ENCODE measurements at places on chromosomes 2 and 18.

GRCh38 chr2:6826081-6826913 is 39.4 kb downstream of the CMPK2 start:
- H3K4me1 ChIP-seq, result no peaks in the 10 kb centered on the region
- DNase-seq, result peak; percentile 75
- no peaks in the 10 kb centered on the region for H3K36me3 ChIP-seq
- H3K27me3 ChIP-seq, result no peaks in the 10 kb centered on the region
- H3K27ac ChIP-seq, result no peak overlapping the region

GRCh38 chr2:173488861-173489260 is 134.2 kb downstream of the CDCA7 start:
- H3K4me1 ChIP-seq, result no peaks in the 10 kb centered on the region
- DNase-seq, result no peak
- H3K27ac ChIP-seq, result no peak overlapping the region
- no peaks in the 10 kb centered on the region for H3K27me3 ChIP-seq
- no peaks in the 10 kb centered on the region for H3K36me3 ChIP-seq

- H3K36me3 ChIP-seq, result no peaks in the 10 kb centered on the region
- H3K4me1 ChIP-seq, result peaks cover 6% of the 10 kb centered on the region
- DNase-seq, result no peak
- peaks cover 39% of the 10 kb centered on the region for H3K27me3 ChIP-seq
Measured at GRCh38 chr2:174327021-174327840, 7.5 kb upstream of the SP9 start.

DNA sequence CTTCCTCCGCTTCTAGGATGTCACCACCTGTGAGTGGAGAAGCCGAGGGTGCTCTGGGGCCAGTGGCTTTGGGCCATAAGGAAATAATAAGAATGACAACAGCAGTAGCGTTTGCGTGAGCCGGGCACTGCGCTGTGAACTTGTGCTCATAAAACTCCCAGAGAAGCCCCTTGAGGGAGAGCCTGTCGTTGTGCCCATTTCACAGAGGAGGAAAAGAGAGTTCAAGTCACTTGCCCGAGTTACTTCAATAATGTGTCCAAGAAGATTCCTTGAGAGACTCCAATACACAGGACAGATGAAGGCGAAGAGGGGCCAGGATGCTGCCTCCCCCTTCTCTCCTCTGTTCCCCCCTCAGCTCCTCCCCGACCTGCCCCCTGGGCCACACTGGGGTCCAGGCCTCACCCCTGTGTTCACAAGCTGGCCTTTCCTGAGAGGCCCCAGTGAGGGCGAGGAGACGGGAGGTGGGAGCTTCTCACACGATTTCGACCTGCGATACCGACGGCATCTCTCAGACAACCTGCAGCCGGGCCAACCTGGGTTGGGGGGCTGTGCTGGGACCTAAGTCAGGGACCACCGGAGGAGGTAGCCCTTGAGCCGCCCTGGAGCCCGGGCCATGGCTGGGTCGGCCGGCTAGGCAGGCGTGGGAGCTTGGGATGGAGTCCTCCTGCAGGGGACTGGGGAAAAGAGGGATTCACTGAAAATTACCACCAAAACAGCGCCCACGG is 53.5 kb upstream of the UBE2F start:
- H3K27ac ChIP-seq, result no peak overlapping the region
- no peak for DNase-seq
- H3K36me3 ChIP-seq, result no peaks in the 10 kb centered on the region
- H3K27me3 ChIP-seq, result peaks cover 8% of the 10 kb centered on the region
- no peaks in the 10 kb centered on the region for H3K4me1 ChIP-seq

GRCh38 chr18:65811307-65811706 is 60.5 kb downstream of the CDH7 start:
- no peak overlapping the region for H3K4me3 ChIP-seq
- no peak overlapping the region for H3K27ac ChIP-seq
